ENCODE measurements at places on chromosomes 3 and 15.
A peak's percentile ranks its signal among the peaks of the same experiment; 100 is the strongest.

DNA sequence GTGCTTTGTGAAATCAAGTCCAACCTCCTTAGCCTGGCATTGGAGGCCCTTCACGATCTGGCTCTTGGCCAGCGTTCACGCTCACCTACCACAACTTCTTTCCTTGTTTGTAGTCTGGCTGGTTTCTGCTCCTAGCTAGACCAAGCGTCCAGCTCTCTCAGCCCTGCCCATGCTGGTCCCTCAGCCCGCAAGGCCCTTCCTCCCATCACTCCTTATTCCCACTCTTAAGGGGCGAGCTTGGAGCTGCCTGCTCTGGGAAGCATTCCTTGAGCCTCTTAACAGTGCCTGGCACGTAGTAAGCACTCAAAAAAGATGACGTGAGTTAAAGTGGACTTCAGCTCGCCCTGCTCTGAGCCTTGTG, 8.7 kb downstream of the SLC6A6 start:
- DNase-seq = no peak

- DNase-seq = no peak
Observed at GRCh38 chr3:113565555-113565954, 33.2 kb downstream of the SIDT1 start.

GRCh38 chr3:29277249-29277648, 3.6 kb upstream of the RBMS3 start:
- DNase-seq = no peak

- DNase-seq = no peak
Observed at GRCh38 chr15:27342991-27343390, 372.0 kb downstream of the GABRG3 start.

DNA sequence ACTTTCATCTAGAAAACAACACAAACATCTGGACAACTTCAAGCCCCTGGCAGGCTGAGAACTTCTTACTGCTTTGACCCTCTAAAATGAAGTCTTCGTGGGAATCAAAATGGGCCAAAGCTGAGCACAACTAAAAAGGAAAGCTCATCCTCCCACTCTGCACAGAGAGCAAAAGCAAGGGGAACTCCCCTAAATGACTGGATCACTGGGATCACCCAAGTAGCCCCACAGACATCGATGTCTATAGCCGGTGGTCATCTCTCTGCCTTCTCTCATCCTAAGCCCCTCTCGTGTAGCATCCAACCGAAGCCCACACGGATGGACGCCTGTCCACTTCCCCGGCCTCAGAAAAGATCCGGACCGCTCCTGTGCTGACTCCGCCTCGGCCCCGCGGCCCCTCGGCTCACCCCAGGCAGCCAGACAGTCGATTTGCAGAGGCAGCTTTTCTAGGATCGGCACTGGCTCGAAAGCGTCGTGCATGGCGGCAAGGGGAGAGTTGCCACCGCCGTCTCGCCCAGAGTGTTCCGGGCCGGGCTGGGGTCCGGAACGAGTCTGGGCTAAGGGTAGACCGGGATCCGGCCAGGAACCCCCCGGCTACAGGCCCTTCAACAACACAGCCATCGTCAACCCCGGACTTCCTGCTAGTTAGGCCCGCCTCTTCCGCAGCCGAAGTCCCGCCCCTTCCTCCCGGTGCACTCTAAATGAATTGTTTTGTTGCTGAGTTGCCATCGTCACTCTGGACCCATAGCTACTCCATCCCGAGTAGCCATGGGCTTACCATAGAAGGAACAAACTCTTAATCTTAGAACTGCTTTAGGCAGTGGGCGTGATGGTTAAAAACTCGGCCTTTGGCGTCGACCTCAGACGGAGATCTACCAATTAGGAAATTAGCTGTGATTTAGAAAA, at the start of gene VPS39:
Gene VPS39, minus strand, starts transcription at position 631 of the 906 bp plus-strand sequence. Its CDS starts 151 bp downstream, at position 480.
- peak; percentile 73 for DNase-seq

DNA sequence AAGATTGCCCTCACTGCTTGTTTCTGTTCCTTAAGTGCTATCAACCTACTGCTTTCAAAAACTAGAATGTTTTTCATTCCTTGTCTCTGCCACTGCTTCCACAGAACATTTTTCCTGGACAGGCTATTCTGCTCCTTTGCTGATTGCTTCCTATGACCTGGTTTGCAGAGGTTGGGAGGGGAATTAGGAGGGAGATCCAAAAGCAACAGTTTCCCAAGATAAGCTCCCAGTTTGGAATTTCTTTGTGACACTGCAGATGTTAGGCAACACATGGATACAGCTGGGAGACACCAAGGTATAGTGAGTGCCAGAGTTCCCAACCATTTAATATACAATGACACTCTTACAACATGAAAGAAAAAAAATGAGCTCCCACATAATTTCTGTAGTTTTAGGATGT, 1036.5 kb downstream of the ROBO2 start:
- no peak for DNase-seq

DNA sequence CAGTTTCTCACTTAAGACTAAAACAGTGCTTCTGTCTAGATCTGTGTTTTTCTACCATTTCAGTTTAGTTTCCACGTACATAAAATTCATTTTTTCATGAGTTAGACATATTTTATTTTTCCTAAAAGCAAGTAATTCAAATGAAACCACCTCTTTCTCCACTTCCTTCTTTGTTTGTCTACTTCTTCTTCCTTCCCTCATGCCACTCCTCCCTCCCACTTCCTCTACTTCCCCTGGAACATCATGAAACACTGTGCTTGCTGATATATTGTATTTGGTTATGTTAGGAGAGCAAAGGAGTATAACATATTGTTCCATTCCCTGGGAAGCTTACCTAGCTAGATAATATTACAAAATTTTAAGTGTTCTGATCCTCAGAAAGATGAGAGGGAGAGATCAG, 36.7 kb upstream of the GOLGA8B start:
- DNase-seq = no peak

- no peak for DNase-seq
Observed at GRCh38 chr15:73325191-73325861, 43.4 kb downstream of the HCN4 start.

- no peak for DNase-seq
Observed at GRCh38 chr3:46709157-46709654, 8.0 kb downstream of the TMIE start.

GRCh38 chr3:14369675-14370669, 32.4 kb upstream of the SLC6A6 start:
- no peak for DNase-seq

- no peak for DNase-seq
Observed at GRCh38 chr3:98612996-98613517, 19.6 kb upstream of the CPOX start.

GRCh38 chr3:2236203-2236602, 137.5 kb downstream of the CNTN4 start:
- no peak for DNase-seq

DNA sequence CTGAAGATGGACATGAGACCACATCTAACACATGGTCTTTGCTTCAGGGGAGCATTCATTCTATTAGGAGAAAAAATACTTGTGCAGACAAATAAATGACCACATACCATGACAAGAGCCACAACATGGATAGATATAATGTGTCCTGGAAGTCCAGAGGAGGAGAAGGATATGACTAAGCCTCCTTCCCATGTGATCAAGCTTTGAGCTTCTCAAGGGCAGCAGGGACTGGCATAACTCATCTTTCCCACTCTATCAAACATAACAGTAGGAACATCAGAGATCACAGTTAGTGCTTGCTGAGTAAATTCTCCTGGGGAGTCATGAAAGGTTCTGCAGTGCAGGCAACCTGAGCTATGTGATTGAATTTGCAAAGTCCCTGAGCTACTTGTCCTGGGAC, 86.0 kb upstream of the LPP start:
- no peak for DNase-seq

GRCh38 chr3:129793942-129794310, 99.6 kb downstream of the TMCC1 start:
- no peak for DNase-seq
